ENCODE measurements at places on chromosomes 3 and 15.

DNA sequence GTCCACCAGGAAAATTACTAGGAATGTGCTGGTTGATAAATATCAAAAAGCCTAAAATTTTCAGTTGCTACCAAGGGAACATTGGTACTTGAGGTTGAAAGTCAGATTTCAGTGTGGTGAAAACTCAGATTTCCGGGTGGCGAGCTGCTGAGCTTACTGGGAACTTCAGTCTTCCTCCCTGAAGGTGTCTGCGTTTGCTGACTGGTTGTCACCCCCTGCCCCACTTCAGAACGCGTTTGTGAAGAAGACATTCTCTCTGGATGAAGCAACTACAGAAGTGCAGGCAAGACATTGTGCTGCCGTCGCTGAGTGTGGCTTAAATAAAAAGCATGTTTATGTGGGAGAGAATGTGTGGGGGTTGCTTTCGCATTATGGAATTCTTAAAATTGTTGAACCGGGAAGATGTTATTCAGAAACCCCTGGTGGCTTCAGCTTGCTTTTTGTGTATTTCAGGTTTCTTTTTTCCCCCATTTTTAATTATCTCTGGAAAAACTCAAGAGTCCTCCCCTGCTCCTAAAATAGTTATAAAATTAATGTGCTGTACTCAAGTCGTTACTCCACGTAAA, 7.1 kb downstream of the FAM81A start:
- no peak for DNase-seq

GRCh38 chr15:71282076-71282475, 166.8 kb downstream of the THSD4 start:
- no peak for DNase-seq

- no peak for DNase-seq
Measured at GRCh38 chr15:80179025-80179759, 26.4 kb downstream of the FAH start.

DNA sequence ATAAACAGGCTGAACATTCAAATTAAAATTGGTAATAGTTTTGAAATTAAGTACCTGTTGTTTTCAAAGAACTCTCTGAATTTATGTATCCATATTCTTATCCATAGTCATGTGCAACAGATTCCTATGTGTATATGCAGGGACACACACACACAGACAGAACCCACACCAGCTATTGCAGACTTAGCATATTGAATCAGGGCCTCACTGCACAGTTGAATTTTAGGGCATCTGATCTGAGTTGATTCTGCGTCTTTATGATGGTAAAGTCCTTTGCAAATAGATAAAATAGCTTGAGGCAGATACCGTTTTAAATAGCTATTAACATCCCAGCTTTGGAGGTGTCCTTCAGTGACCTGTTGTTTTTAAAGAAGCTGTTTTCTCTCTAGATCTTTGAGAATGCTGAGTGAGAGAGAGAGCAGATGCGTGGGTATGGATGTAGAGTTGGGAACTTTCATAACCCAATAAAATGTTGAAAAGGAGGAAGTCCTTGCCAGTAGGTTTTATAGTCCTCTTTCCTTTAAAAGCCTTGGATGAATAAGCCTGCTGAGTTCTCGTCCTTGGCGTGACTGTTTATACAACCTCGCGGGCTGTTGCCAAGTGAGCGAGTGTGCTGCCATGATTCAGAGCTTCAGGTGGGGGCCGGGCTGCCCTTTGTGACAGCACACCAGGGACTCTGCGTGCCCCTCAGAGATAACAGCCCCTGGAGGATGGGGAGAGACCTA, 18.3 kb downstream of the MYZAP start:
- DNase-seq = no peak

DNA sequence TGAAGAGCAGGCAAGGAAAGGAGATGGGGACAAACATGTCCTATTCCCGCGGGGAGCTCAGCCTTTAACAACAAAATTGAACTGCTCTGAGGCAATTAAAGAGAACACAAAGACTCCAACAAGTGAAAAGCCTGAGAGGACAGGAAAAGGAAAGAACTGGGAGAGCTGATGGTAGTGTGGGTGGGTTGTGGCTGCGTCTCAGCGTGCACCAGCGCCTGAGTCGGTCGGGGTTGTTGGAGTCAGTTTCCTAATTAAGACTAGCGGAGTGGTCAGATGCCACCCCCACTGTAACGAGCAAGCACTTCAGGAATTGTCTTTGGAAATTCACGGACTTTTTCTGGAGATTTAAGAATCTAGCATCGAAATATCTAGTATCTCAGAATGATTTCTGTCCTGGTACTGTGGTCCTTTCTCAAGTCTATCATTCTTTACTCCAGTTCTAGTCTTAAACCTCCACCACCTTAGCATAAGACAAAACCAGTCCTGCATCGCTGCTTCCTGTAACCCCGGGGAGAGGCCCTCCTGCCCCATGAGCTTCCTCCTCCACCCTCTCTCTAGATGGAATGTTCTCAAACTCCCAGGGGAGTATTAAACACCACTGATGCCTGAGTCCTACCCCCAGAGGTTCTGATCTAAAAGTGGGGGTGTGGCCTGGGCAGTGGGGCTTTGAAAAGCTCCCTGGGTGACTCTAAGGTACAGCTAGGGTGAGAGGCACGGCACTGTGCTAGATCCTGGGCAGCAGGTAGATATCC, 104.0 kb downstream of the CYP19A1 start:
- no peak for DNase-seq

- DNase-seq = no peak
Measured at GRCh38 chr15:47929138-47929803, 191.5 kb upstream of the SLC24A5 start.

- no peak for DNase-seq
Measured at GRCh38 chr3:25293736-25294135, 134.3 kb upstream of the RARB start.

Measured in activated naive CD4-positive, alpha-beta T cell (primary cell).